ENCODE measurements at places on chromosomes 7 and 10.

DNA sequence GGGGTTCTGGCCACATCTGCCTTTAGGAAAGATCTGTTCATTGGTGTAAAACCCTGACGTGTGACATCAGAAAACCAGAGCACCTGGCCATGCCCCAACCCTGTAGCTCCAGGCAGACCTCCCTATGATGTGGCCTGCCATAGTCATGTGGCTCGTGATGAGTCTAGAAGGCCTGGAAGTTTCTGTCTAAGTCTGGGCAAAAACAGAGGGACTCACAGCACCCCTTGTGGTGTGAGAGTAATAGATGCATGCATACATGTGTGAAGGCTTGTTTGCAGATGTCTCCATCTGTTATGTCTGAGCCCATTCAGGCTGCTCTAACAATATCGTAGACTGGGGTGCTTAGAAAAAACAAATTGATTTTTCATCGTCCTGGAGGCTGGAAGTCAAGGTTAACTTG lies 309.3 kb downstream of the PAXIP1 start:
- DNase-seq, result no peak

- no peak for DNase-seq
Measured at GRCh38 chr10:33276282-33276923, 58.1 kb downstream of the NRP1 start.

- DNase-seq, result no peak
Measured at GRCh38 chr10:74055383-74056049, 57.6 kb downstream of the VCL start.

DNA sequence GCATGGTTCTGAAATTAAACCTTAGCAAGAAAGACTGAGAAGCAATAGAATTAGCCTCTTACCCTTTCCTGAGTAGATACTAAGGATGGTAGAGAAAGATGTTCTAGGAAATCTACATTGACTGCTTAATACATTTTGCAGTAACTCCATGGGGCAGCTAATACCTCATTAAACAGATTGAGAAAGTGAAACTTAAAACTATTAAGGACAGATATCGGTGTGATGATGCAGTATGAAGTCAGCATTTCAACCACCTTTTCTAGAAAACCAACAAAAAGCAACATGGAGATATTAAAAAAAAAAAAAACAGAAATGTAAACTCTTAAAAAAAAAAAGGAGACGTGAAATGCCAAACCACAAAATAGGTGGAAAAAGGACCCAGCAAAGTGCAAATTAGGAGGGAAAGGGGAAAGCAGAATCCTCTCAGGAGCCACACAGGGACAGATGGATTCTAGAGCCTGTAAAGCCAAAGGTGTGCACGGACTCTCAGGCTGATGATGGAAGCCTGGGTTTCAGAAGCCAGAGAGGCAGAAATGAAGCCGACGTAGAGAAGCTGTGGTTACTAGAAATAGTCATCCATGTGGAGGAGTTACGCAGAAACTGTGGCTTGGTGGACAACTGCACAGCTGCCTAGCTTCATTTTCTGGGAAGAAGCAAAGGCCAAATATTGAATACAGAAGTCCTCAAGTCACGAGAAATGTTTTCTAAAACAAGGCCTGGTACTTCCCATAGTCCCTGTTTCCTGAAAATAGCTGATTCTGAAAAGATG lies 38.1 kb upstream of the GPR141 start:
- DNase-seq, result no peak

GRCh38 chr10:86121200-86121599 lies 245.4 kb downstream of the GRID1 start:
- no peak for DNase-seq

- no peak for DNase-seq
Measured at GRCh38 chr10:30330497-30331168, 18.4 kb downstream of the MTPAP start.

Measured in NCI-H748 treated with DMSO at 0.1 percent for 48 hours (cell line).